Liver (tissue), 10 donors: ENCODE measurements at places on chromosomes 5 and 9. TPM values are rescaled to one million over a fixed set of nuclear protein-coding genes. Genes with fewer than 3 reads are reported as not detected.
A peak's percentile ranks its signal among the peaks of the same experiment; 100 is the strongest.

NR4A3 gene
- 0.02 TPM for polyA plus RNA-seq

GRCh38 chr5:65946198-65946745, 19.9 kb downstream of the ERBIN start:
- DNase-seq, result no peak

DNA sequence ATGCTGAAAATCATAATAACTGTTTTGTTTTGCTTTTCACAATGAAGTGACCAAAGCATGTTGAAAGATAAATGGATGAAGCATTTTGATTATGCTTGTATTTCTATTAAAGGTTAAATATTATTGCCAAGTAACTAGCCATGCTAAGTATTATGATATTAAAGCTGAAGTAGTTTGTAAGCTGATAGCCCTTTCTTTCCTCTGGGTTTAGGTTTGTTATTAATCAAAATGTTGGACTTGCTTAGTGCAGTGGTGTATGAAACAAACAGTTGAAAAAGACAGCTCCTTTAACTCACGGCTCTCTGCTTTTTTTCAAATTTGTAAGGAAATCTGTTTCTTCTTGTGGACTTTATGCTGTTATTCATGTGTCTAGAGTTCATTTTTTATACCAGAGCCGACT, 246.0 kb downstream of the CWC27 start:
- no peak for DNase-seq

GRCh38 chr5:175378444-175379028, 65.4 kb downstream of the DRD1 start:
- no peak for DNase-seq

GRCh38 chr5:159309689-159310433, 20.4 kb downstream of the IL12B start:
- no peak for DNase-seq

- no peak for DNase-seq
Measured at GRCh38 chr5:111865356-111865755, 108.4 kb upstream of the NREP start.

IFNA2 gene
- polyA plus RNA-seq, result not detected

DNA sequence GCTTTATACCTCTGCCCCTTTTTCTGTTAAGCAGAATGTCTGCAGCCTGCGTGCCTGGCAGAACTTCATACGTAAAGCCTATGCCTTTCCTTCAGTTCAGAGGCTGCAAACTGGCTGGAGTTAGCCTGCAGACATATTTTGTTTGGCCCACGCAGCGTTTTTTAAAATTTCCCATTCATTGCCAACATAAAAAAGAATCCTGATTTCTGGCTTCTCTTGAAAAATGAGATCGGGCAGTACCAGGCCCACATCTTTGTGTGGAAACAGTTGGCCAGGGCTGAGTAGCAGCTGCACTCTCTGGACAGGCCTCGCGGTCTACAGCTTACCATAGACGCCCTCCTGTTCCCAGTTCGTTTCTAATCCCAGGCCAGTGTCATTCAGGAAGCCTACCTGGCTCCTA, 104.4 kb downstream of the SMARCA2 start:
- DNase-seq, result no peak

MYOT gene
- polyA plus RNA-seq, result 0.32 TPM

DNA sequence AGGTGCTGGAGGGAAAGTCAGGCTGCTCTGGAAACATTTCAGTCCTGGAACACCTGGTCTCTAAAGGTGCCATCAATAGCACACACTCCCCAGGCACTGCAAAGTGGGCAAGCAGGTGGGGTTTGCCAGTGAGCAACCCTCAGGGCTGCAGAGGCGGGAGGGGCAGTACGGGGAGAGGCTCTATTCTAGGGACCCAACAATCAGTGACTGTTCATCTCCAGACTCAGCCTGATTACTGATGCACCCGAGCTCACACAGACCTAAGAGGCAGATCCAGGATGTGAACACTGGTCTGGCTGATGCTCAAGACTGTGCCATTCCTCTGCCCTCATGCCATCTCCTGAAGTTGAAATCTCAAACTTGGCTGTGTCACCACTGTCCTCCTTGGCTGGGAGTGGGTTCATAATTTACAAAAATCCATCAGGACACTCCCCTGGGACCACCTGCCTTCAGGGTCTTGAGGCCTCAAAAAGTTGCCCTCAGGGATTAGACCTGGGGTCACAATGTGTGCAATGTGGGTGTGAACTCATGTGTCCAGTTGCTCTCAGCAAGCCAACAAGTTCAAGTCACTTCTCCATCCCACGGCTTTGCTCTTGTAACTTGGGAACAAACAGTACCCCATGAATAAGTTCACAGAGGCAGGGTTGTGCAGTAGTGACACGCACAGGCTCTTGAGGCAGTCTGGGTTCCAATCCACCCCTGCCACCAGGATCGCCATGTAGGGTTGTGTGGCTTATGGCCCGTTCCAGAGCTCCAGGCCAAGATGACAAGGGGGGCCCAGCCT, 19.9 kb upstream of the KCNMB1 start:
- DNase-seq, result no peak

- no peak for DNase-seq
Measured at GRCh38 chr5:68849906-68850305, 243.9 kb upstream of the SLC30A5 start.

C5orf58 gene
- polyA plus RNA-seq, result not detected

DNA sequence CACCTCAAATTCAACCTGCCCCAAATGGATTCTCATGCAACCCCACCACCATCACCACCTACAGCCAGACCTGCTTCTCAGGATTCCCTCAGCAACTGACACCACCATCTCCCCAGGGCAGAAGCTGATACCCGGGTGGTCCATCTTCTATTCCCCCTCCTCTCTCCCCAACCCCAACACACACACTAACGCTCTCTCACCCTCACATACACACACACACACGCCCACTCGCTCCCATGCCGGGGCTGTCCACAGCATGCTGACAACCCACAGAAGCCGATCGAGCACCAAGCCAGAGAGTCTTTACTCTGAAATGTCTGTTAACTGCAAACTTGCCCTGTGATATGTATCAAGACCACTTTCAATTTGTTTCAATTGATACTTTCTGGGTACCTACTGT, 28.4 kb downstream of the B4GALT1 start:
- DNase-seq, result no peak

DNA sequence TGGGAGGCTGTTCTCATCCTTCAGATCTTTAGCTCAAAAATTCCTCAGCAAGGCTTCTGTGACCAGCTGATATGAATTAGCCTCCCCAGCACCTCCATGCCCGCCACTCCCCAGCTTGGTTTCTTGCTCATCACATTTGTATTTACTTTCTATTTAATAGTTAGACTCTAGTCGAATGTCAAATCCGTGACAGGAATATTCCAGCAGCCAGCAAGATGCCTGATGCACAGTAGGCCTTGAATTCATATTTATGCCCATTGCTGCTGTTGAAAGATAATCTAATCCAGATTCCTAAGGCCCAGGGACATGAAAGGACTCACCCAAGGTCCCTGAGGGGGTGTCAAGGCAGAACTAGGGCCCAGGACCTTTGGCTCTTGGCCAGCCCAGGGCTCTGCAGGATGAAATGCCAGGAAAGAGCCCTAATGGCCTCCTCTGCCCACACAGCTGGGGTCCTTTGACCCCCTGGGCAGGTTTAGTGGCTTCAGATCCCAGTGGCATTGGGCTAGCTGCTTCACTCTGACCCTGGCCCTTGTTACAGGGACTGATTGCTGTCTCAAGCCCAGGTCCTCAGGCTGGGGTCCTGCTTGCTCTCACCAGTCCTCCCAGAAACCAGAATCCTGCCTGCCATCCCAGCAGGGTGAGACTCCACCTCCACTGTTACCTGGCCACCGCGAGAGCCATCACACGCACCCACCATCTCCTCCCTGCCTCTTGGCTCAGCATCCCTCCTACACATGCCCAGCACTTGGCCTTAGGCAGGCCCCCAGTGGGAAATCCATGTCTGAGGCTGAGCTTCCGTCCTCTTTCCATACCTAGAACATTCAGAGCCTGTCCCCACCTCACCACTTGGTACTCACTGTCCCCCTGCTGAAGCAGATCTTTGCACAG, 7.3 kb downstream of the CSF1R start:
- DNase-seq, result peak; percentile 27
